ENCODE measurements at places on chromosomes 11 and 22. TPM values are rescaled to one million over a fixed set of nuclear protein-coding genes. Genes with fewer than 3 reads are reported as not detected.

Gene APOBEC3G
- 5.3 TPM for total RNA-seq

Gene EMID1
- total RNA-seq: 0.65 TPM

DNA sequence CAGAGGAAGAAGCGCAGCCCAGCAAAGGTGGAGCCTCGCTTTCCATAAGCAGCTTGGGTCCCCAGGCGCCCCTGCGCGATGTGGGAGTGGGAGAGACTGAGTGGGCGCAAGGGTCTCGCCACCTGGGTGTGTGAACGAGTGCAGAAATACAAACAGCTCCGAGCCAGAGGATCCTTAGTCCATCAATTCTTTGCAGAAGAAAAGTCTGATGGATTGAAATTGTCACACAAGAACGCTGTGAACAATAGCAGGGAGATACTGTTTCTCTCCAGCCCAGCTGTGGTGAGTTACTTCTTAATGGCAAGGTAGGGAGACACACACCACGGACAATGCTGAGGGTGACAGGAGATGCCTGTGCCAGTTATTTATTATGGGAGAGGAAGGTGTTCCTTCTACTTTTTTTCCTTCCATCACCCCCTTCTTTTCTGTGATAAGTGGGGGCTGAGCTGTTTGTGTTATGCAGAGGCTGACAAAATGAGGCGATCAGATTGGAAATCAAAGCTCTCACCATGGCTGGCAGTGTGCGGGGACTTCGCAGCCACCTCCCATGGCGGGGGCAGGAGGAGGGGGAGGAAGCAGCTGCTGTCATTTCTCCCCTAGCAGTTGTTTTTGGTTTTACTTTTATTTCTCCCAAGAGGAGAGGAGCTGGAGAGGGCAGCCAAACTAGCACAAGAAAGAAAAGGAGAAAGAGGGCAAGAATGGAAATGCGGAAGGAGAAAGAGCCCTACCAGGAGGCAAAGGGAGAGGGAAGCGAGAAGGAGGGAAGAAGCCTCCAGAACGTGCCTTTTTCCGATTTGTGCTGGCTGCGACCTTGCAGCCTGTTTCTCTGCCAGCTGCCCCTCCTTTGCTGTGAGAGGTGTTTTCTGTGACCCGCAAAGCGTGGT, 755.8 kb downstream of the NTM start:
- peaks cover 21% of the 10 kb centered on the region for H3K4me1 ChIP-seq
- peak overlapping the region; percentile 35 for H3K27ac ChIP-seq
- no peak for DNase-seq
- H3K27me3 ChIP-seq: no peaks in the 10 kb centered on the region
- H3K4me3 ChIP-seq: peak overlapping the region; percentile 41

DNA sequence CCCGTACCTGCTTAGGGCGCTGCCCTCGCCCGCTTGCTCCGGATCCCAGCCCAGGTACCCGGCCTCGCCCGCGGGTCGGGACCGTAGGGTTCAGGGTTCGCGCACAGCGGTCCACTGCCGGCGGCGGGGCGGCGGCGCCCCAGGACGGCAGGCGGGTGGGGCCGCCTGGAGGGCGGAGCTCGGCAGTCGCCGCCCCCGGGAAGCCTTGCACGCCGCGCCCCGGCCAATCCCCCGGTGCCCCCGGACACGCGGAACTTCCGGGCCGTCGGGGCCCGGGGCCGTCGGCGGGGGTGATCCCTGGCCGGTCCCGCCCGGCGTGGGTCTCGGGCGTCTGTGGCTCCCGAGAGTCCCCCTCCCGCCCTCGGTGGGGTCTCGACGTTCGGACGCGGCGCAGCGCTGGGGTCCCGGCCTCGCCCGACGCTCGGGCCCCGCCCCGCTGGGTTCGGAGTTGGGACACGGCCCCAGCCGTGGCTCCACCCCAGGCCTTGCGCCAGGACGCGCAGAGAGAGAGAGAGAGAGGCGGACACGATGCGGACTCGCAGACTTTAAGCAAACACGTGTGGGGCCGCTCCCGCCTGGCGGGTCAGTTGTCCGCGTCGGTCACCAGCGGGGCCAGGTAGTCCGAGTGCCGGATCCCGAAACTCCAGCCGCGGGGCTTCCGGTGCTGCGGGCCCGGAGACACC, at the start of gene TYMP:
Gene TYMP, minus strand, starts transcription at position 116 of the 683 bp plus-strand sequence. CDS start 303 bp downstream, outside the sequence.
- H3K4me1 ChIP-seq: peaks cover 35% of the 10 kb centered on the region
- no peaks in the 10 kb centered on the region for H3K36me3 ChIP-seq
- peak within 1 kb of the TSS; percentile 87 for H3K27ac ChIP-seq
- peak within 1 kb of the TSS; percentile 63 for H3K4me3 ChIP-seq
- no peak for DNase-seq

DNA sequence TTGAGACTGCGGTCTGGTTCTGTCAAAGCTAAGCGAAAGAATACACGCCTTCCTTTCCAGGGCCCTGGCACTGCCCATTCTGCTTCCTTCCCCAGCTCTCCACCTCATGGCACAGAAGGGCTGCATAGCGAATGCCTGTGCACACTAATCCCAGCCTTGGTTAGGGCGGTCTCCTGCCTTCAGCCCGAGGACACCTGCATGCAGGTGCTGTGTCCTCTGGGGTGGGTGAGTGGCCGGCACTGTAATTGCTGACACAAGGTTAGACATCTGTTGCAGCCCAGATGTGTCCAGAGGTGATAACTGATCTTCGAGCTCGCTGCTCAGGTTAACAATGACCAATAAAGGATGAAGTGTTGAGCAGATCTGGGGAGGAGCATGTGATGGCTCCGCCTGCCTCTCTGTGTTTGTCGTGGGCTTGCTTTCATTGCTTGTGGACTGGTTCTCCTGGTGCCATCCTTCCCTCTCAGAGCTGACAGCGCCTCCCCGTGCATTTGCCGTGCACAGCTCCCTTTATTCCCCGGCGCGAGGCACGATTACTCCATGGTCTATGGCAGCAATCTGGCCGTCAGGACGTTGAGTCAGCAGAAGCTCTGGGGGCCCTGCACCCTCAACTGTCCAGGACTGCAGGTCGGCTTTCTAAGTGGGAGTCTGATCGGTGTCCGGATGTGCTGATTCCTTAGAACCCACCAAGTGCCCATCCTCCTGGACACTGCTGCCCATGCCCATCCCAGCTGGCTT, 1088.2 kb downstream of the BRD1 start:
- no peak overlapping the region for H3K27ac ChIP-seq
- DNase-seq: no peak
- H3K36me3 ChIP-seq: no peaks in the 10 kb centered on the region
- no peaks in the 10 kb centered on the region for H3K27me3 ChIP-seq
- no peaks in the 10 kb centered on the region for H3K4me1 ChIP-seq

Data from esophagus muscularis mucosa (tissue), 4 donors.